Stimulated activated CD4-positive, alpha-beta T cell treated with anti-CD3 and anti-CD28 coated beads, Interleukin-2, amount 100 ng/mL, for 4 hours (primary cell): ENCODE measurements at places on chromosomes 7 and 10.

- DNase-seq = no peak
Observed at GRCh38 chr7:54680377-54681005, 78.5 kb downstream of the SEC61G start.

DNA sequence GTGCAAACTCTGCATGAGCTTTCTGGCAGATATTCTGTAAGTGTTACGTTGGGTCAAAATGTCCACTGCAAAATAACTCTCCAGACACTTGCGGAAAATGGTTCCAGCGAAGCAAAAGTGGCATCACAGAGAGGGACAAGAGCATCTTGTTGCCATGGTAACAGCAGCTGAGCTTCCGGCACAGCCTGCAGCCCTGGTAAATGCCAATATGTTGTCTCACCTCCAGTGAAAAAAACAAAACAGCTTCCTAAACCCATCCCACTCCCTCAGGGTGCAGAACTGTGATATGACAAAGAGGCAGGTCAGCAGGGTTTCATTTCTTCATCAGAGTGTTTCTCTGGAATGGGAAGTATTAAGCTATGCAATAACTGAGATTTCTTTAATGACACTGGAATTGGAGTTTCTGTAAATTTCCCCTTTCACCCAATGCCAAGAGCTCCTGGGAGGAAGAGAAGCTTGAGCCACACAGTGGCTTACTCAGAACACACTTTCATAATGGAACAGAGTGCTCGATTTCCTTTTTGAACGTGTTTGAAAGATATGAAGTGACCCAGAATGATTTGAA, 65.6 kb downstream of the FOXI2 start:
- no peak for DNase-seq

DNA sequence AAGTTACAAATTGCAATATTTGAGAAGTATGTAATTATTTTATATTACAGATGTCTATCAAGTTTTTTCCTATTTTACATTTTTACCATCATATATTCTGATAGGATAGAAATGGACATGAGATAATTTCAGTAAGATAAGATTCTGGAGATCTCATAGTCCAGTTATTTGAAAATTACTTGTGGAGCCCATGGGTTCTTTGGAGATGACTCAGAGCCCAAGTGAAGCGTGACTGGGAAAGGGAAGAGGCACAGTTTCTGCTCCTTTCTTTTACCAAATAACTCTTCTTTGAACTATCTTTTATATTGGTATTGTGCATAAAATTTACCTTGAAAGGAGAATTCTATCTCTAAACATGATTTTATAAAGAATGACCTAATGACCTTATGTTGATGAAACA, 2.4 kb downstream of the CD36 start:
- DNase-seq = no peak

DNA sequence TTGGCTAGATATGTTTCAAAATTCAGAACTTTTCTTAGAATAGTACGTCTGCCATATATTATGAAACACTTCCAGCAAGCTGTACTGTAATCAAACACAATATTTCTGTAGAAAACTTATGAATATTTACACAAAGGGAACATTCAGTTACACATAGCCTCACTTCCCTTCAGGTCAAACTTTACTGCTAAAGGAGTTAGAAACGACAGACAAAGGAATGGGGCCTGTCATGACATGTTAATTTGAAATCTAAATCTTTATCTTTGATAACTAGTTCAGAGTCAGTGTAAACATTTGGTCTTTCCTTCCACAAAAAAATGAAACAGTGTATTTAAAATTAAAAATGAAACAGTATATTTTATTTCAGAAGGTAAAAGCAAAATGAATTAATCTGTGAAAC, 1.0 kb upstream of the CROT start:
- no peak for DNase-seq

GRCh38 chr7:37376386-37376785, 72.3 kb downstream of the ELMO1 start:
- no peak for DNase-seq

GRCh38 chr7:39212876-39213275, 235.2 kb downstream of the POU6F2 start:
- DNase-seq = no peak

DNA sequence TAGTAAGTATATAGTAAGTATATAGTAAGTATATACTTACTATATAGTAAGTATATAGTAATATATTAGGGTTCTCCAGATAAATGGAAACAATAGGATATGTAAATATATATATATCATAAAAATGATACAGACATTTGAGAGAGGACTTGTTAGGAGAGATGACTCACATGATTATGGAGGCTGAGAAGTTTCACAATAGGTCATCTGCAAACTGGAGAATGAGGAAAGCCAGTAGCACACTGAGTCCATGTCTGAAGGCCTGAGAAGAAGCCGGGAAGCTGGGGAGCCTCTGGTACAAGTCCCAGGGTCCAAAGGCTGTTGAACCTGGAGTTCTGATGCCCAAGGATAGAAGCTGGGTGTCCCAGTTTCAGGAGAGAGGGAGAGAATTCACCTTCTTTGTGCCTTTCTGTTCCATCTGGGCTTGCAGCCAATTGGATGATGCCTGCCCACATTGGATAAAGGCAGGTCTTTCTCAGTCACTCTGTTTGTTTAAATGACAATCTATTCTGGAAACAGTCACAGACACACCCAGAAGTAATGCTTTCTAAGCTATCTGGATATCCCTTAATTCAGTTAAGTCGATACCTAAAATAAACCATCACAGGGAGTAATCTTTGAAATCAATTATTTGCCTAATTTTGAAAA, 205.5 kb upstream of the CDC14C start:
- DNase-seq = no peak

- no peak for DNase-seq
Observed at GRCh38 chr7:151779255-151779654, 97.7 kb downstream of the PRKAG2 start.

GRCh38 chr10:12417331-12417730, 68.0 kb downstream of the CAMK1D start:
- DNase-seq = no peak

- no peak for DNase-seq
Observed at GRCh38 chr10:130463876-130464364, 327.7 kb downstream of the GLRX3 start.

DNA sequence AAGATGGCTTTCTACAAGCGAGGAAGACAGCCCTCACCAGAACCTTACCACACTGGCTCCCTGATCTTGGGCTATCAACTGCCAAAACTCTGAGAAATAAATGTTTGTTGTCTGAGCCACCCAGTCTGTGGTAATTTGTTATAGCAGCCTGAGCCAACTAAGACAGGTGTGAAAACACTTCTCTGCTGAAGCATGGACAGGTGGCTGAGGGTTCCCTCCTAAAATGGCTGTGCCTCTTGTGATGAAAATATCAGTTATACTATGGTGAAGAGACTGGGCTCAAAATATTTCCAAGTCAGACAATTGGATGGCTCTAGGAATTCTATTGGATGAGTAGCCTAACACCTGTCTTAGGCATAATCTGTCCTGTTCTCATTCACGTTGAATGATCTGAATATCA, 78.1 kb downstream of the CDK1 start:
- DNase-seq = no peak

GRCh38 chr7:47698386-47698785, 116.5 kb upstream of the TNS3 start:
- no peak for DNase-seq

DNA sequence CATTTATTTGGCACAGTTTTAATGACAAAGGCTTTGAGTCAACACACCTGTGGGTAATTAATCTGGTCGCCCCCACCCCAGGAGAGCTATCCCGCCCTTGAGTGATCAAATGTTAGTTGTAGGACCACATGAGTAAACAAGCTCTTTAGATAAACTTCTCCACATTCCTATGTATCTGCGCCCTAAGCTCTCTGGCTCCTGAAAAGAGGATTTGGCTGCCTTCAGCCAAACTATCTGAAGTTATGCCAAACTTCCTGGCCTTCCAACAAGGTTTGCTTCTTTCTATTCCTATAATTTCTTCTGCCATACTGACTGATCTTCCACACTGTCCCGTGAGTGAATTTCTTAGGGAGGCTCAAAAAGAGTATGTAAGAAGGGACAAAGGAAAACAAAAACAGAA, 134.2 kb downstream of the RALA start:
- DNase-seq = no peak

DNA sequence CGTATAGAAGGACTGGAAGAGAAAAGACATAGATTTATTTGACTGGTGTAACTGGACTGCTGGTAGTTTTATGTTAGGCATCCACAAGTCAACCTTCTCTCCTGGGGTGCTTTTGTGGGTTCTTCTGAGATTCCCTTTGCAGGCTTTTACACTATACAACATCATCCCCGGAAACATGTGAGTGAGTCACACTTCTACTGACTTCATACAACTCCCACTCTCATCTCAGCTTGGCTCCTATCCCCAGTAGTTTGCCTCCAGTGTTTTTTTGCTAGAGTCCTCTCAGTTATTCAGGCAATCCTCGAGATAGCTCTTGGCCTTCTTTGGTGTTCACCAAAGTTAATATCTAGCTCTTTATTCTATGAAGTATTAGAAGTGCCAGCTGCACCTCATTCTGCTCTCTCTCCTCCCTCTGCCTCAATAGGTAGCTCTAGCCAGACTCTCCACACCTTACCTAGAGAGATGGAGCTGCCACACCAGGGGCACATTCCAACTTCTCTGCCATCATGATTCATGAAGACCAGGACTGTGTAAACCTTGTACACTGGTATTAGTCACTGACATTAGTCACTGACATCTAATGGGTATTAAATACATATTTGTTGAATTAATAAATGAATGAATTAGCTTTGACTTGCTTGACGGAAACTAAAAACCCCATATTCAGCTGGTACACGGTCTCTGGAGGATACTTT, 281.9 kb downstream of the PPP1R3A start:
- no peak for DNase-seq

- no peak for DNase-seq
Observed at GRCh38 chr7:18461785-18462467, 33.6 kb upstream of the HDAC9 start.

DNA sequence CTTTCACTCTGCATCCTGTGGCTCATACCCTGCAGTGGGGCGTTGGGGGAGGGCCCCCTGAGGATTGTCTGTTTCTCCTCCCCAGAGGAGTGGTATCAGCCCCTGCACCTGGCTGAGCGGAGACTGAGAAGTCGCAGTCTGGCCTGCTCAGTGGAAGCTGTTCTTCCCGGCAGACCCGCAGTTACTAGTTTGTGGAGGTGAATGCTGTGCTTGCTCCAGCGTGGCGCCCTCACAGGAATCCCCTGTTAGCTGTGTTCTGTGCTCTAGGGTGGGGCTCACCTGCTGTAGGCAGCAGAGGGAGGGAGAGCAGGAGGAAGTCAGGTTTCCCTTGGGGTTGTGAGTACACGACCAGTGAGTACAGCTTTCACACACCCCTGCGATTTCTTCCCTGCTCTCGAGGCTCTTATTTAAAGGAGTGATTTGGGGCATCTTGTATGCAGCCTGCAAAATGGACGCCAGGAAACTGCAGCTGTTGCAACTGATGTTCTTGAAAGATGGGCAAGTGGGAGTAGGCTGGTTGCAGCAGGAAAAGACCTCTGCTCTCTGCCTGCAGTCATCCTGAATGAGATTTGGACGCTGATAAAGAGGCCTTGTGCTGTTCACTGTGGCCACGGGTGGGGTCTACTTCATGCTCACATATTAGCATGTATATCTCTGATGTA, 66.4 kb downstream of the HK1 start:
- no peak for DNase-seq

- DNase-seq = no peak
Observed at GRCh38 chr7:39304668-39305405, 261.4 kb upstream of the YAE1 start.
